Suppressor macrophage (primary cell): ENCODE measurements at places on chromosomes 16 and 17.

DNA sequence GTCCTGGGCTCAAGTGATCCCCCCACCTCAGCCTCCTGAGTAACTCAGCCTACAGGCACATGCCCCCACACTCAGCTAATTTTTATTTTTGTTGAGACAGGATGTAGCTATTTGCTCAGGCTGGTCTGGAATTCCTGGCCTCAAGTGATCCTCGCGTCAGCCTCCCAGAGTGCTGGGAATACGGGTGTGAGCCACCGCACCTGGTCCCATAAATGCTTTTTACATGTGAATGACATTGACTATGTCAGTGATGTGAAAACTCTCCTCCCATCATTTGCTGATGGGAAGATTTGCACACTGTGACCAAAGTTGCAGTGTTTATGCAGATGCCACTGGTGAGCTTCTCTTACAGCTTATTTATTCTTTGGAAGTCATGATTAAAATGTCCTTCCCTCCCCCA lies 15.0 kb downstream of the PLCD3 start:
- no peak for DNase-seq

GRCh38 chr16:26530584-26531289 lies 536.0 kb upstream of the C16orf82 start:
- DNase-seq: no peak

DNA sequence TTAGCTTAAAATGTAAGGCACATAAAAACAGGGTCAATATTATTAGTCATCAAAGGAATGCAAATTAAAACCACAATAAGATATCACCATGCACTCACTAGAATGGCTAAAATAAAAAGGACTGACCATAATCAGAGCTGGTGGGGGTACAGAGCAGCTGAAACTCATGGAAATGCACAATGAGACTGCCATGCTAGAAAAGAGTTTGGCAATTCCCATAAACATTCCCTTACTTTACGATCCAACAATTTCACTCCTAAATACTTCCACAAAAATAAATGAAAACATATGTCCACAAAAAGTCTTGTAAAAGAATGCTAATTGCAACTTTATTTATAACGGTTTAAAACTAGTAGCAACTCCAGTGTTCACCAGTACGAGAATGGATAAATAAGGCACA lies 36.1 kb upstream of the ERCC4 start:
- no peak for DNase-seq

DNA sequence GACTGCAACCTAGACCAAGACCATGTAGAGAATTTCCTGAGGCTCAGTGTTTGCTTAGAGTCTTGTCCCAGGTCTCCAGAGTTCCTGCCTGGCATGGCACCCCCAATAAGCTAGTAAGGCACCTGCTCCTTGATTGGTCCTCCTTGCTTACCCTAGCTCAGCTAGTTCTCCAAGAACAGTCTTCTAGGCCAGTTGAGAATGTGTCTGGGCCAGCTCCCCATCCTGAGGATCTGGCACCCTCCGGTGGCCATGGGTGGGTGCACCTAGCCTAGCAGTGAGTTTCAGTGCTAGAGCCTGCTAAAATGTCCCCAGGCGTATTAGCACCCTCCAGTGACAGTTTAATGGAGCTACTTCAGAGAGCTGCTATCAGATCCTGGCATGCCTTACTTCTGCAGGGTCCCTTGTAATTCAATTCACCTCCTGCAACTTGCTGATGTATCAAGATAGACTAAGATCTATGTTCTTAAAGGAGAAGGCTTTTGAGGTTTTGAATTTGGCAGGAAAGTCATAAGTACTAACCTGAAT lies 44.4 kb upstream of the MED13 start:
- DNase-seq: peak; percentile 86

- no peak for DNase-seq
Measured at GRCh38 chr16:3642397-3643094, 11.9 kb upstream of the DNASE1 start.

DNA sequence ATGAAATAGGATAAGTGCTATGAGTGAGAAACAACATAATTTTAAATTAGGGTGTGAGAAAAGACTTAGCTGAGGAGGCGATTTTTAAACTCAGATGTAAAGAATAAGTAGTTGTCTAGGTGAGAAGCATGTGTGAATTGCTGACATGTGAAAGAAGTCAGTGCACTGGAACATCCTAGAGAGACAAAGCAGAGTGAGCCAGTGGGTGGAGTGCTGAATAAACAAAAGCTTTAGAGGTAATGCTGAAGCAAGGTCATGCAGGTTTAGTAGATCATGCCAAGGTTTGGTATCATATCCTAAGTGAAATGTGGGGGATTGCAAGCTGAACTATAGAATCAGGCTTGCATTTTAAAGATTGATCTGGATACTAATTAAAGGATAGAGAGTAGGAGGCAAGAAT lies 89.4 kb downstream of the KIF2B start:
- no peak for DNase-seq

- DNase-seq: no peak
Measured at GRCh38 chr17:38898291-38898679, 27.1 kb upstream of the LASP1NB start.

DNA sequence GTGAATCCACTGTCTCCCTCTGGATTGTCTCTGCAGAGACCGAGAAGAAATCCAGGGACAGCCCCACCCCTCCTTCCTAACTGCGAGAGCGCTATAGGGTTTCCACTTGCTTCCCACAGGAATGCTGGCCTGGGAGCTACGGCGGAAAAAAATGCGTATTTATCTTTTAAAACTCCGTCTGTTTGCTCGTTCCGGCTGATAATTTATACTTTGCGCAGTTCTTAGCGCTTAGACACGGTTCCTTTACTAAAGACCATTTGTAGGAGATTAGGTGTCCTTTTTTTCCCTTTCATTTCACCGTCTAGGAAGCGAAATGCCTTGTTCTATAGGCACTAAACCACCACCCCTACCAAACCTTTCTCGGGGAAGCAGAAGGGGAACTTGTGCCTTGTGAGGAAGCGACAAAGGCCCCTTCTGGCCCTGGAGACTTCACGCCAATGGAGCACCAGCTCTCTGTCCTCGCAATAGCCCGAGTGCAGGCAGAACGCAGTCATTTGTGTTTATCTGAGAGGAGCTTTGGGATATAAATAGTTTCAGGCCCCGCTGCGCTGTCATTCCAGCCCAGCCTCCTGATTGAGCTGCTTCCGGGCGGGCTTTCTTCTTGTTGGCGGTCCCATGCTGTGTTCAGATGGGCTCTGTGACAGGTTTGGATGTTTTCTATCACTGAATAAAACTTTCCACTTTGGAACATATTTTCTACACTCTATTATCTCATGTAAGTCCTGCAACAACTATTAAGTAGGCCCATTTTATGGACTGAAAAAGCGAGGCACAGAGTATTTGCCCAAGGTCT lies 791 bp upstream of the SUPT4H1 start:
- DNase-seq: peak; percentile 77

DNA sequence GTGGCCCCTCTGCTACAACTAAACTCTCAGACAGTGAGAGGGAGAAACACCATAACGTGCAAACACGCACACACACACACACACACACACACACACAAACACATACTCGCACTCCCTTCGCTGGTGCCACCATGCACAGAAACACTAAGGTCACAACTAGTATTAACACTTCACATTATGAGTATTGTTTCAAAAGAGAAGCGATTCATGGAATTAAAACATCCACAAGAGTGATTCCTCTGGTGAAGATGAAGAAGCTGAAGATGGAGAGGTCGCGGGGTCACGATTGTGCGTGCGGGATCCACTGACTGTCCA lies 7.1 kb upstream of the GHDC start:
- no peak for DNase-seq

- DNase-seq: no peak
Measured at GRCh38 chr16:89054261-89054661, 39.4 kb upstream of the ACSF3 start.

DNA sequence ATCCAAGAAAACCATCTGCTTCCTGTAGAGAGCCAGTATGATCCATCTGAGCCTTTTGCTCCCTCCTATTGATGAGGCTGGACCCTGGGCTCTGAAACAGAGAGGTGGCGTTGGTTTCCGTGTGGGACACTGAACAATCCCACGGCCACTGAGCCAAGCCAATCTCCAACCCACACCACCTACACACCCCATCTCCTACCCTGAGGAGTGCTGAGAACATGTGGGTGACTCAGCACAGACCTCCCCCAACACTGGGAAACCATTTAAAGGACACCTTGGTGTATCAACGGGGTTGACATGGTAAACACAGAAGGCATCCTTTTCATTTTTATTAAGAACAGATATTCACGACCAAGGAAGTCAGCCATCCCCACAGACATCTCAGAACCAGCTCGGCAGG lies 332.1 kb downstream of the SLC39A11 start:
- no peak for DNase-seq

DNA sequence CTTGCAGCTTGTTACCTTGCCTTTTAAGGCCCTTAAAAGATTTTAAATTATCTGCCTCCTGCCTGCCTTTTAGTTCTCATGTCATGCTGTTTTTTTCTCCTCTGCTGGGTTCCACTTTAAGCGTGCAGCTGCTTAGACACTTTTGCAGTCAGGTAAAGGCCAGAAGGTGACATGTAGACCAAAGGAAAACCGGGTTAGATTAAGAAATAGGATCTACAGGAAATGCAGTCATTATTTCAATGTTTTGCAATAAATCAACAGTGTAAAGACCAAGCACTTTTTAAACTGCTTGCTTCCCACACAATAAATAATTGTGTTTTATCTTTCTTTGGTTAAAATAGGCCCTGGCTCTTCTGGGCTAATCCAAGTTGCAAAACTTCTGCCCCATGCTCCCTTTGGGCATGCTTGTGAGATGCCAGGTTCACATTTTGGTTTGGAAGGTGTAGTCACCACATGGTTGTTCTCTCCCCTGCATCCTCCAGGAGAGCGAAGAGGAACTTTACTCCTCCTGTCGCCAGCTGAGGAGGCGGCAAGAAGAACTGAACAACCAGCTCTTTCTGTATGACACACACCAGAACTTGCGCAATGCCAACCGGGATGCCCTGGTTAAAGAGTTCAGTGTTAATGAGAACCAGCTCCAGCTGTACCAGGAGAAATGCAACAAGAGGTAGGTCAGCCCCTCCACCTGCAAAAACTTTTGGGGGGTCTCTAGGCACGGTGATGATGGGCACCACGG lies 54.9 kb downstream of the SDR42E1 start:
- peak; percentile 82 for DNase-seq

DNA sequence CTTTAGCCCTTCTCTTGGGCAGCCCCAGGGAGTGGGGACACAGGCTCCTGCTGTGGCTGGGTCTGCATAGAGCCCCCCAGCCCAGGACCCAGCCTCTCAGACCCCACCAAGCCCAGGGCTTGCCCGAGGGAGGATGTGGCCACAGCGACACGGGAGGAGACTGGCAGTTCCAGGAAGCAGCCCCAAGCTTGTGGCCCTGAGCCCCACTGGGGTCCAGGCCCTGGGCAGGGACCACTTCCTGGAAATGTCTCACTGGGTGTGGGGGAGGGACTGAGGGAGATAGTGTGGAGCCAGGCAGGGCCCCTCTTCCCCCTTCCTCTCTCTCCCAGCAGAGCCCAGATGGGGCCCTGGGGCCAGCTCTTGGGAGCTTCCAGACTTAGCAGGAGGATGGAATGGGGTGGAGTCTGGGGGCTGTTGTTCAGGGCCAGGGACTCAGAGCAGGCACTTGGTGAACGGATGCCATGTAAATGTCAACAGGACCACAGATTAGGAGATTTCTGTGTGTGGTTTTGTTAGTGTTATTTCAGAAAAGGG lies 35.3 kb downstream of the ADGRG5 start:
- DNase-seq: no peak
